ENCODE measurements at places on chromosomes 7 and 10.

DNA sequence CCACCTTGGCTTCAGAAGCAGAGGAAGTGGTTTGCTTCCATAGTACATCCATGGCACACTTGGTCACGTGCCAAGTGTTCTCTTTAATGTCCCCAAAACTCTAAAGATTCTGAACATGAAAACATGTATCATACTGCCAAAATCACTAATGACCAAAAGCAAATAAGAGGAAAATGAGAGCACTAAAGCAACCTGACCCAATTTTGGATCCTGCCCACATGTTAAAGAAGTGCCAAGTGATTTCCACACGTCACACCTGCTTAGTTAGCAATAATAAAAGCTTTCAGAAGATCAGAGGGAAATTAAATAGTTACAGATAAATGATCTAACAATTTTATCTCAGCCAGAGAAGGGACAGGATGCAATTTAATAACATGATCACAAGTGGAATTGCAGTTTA is 1170.0 kb downstream of the XPNPEP1 start:
- no peak for DNase-seq

DNA sequence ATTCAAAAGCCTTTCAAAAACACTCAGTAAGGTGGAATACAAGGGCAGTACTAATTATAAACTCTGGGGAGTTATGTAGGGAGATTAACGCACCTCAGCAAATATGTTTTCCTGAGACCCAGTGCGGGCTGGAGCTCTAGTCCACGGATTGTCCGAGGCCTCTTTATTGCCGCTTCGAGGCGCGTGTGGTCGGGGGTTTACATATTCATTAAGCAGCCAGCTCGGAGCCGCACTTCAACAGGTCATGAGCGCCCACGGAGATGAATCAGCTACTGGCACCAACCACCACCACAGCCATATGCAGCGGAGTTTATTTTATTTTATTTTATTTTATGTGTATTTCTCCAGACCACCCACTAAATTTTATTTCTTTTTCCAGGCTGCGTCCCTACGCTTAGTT is 195.9 kb upstream of the ADARB2 start:
- no peak for DNase-seq

GRCh38 chr10:133616371-133617130 is 10.0 kb downstream of the FRG2B start:
- no peak for DNase-seq

DNA sequence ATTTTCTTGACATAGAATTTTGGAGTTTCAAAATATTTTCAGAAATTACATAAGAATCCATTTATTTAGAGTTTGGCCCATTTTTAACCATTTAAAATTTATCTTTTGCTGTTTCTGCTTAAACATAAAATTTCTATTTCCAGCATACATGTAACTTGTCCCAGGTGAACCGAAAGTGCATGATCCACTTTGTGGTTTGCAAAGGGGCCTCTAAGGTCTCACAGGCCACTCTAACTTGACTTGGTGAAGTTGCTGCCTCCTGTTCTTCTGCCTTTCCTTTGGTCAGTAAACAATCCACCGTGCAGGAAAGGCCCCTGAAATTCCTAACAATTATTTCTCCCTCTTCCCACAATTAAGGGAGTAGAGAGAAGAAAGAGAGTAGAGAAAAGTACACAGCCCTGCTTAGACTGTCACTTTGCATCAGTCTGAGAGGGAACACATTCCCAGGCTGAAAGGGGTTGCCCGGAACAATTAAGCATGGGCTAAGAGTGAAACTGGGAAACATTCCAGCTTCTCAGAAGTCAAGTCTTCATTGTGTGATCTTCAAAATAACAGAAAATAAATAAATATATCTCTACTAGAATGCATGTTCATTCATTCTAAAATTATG is 79.5 kb upstream of the SEMA3A start:
- no peak for DNase-seq

DNA sequence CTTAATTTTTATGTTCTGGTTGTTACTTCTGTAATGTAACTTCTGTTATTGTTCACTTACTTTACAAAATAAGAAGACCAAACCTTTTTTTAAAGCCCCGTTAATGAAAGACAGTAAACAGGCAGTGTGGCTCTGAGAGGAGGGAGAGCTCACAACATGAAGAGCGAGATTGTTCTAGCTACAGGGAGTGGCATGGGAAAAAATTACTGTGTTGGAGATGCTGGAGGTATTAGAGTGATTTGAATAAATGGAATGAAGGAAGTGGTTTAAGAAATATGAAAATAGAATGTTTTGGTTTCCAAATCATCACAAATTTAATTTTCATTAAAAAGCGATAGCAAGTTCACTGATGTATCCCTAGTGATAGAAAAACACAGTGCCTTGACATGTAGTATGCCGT is 31.8 kb downstream of the REEP3 start:
- no peak for DNase-seq

DNA sequence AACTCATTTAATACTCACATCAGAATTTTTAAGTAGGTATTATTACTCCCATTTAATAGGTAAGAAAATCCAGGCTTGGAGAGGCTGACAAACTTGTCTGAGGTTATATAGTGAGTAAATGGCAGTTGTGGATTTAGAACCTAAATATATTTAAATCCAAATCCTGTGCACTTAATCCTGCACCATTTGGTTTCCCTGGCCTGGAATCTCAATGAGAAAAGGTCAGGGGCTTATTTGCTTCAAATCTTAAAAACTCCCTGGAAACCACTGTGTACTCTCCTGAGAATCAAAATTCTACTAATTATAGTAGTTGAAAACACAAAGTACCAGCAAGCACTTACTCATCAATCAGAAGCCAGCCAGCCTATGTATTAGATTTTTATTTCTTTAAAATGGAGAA is 97.7 kb downstream of the DNMBP start:
- DNase-seq, result no peak

- DNase-seq, result no peak
Observed at GRCh38 chr10:125263551-125263950, 103.2 kb upstream of the CTBP2 start.

GRCh38 chr10:5479481-5480161 is 19.7 kb downstream of the CALML5 start:
- DNase-seq, result no peak

DNA sequence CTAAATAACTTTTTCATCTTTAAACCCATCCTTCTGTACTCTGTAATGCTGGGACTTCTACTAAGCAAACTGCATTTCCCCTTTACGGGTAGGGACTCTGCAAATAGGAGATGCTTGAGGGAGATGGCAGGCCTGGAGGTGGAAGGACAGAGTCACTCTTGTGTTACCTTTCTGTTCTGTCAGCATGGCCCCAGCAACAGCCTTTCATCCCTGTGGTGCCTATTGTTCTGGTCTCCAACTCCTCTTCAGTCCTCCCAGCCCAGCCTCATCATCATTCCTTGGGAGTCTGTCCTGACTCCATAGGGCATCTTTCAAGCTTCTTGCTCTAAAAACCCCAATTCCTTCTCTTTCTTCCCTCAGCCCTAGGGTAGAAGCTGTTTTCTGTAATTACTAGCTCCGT is 230.0 kb downstream of the SNX13 start:
- DNase-seq, result no peak

GRCh38 chr7:34322841-34323240 is 335.2 kb upstream of the NPSR1 start:
- no peak for DNase-seq

- DNase-seq, result no peak
Observed at GRCh38 chr7:30595436-30596013, 847 bp downstream of the GARS1 start.

DNA sequence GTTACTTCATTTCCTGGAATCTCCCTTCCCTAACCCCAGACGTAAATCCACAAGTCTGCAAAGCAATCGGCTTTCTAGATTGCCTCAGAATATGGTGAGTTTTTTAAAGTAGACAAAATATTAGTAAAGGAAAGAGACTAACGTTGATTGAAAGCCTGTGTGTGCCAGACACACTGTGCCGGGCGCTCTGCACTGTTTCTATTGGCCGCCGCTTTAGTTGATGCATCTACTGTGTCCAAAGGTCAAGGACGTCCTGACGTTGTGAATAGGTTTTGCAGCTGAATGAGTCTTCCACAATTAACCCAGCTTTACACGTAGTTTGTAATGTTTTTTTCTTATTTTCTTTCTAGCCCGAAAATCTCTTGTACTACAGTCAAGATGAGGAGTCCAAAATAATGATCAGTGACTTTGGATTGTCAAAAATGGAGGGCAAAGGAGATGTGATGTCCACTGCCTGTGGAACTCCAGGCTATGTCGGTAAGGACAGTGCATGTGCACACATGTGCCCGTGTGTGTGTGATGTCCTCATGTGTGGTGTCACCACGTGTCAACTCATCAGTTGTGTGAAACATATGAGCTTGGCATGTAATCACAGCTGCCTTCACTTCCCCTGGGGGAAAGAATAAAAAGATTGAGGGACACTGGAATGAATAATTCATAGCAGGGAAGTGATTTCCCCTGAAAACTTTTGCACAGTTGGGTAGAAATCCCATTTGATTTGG is 232.0 kb downstream of the CCDC3 start:
- DNase-seq, result no peak

Measured in SIG-M5 (cell line).